NCI-H774 (cell line): ENCODE measurements at places on chromosomes 3 and 15.

DNA sequence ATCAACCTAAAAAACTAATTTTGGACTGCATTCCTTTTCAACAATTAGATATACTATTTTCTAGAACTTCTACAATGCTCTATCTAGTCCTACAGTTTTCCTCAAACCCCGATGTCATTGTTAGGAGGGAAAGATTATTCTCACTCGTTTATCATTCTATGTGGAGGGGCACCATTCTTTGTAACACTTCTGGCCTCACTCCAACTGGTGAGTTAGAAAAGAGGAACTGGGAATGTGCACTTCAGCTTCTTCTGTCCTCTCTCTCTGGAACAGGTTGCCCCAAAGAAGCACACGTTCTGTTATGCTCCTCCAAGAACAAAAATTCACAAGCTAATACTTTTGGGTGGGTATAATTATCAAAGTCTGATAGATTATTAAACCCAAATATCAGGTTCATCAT, 137.9 kb downstream of the UACA start:
- DNase-seq: no peak

DNA sequence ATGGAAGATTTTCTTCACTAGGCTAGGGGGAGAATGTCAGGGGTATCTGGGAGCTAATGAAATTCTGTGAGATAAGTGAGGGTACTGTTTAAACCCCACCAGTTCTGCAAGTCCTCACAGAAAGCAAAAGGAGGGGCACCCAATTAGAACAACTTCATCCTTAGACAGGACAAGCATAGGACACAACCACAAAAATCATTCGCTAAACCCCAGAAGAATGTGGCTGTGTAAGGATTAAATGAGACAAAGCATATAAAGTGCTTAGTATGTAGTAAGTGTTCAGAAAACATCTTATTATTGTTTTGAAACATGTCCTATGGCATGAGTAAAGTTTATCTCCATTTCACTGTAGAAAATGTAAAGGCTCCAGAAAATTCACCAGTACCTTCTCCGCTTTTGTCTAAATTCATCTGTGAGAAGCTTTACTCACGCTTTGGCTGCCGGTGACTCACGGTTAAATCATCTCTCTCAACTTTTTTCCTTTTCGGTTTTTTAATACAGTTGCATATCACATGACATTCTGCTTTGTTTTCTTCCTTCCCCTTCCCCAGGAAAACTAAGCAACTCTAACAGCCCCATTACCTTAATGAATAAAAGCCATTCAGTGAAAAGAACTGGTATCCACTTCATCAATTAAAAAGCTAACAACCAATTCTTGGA, 1.7 kb downstream of the CLRN1 start:
- DNase-seq: no peak

GRCh38 chr3:123745184-123745855, 138.8 kb downstream of the MYLK start:
- DNase-seq: no peak

GRCh38 chr3:30538791-30539190, 67.6 kb upstream of the TGFBR2 start:
- DNase-seq: no peak

- no peak for DNase-seq
These were observed 24.3 kb downstream of the VPS8 start for GRCh38 chr3:184836090-184836822.

- no peak for DNase-seq
These were observed 11.7 kb downstream of the ONECUT1 start for GRCh38 chr15:52778457-52778856.
